ENCODE measurements at places on chromosomes 1 and 21.
A peak's percentile ranks its signal among the peaks of the same experiment; 100 is the strongest.

DNA sequence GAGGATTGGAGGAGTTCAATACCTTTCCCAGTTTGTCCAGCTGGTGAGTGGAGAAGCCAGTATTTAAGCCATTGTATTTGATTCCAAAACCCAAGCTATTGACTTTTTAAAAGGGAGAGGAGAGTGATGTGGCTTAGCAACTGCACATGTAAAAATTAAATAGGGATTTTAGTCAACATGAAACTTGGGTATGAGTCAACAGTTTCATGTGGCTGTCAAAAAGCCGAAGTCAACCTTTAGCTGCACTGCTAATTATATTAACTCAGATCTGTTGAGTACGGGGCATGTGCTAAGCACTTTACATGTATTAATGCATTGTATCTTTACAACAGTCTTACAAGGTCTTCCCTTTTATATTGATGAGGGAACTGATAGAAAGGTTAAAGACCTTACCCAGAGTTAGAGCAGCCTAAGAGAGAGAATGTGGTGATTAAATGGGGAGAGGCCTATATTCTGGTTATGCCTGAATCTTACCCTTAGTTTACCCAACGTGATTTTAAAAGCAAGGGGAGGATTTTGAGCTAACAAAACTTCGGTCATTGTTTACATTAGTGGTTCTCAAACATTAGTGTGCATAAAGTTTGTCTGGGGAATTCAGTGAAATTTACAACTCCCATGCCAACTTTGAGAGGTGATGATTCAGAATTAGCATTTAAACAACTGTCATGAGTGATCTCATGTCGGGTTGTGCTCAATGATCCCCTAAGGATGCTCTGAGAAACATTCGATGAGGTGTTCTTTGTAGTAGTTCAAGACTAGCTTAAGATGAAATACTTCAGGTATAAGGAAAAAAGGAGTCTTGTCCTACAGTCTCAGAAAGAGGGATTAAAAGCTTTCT is 6.9 kb upstream of the SLC35F3 start:
- DNase-seq: no peak

DNA sequence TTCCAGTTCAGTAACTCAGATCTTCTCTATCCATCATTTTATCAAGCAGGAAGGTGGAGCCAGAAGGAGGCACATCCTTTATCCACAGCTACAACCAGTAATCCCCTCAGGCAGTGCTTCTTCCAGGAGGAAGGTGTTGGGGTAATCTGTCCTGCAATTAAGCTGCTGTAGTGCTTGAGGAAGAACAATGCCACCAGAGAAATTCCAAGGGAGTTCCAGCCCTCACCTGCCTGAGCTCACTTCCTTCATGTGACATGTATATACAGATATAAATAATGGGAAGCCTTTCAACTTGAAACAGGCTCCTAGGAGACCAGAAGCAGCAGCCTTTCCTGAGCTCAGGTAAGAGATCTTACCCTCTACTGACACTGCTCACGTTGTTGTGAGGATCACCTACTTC is 2.2 kb upstream of the IL20 start:
- no peak for DNase-seq

DNA sequence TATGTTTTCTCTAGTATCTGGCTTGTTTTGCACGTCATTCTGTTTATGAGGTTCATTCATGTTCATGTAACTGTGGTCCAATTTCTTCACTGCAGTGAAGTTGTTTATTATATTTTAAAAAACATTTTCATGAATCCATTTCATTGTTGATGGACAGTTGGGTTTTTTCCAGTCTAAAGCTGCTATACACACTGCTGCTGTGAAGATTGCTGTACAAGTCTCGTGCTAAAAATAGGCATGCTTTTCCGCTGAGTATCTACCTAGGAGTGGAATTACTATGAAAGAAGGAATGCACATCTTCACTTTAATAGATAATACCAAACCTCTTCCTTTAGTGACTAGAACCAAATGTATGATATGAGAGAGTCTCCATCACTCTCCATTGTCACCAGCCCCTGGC is 49.0 kb upstream of the ETS2 start:
- DNase-seq: no peak

GRCh38 chr1:234605983-234606783 is 3.8 kb downstream of the IRF2BP2 start:
- peak; percentile 71 for DNase-seq

- no peak for DNase-seq
These were observed 72.4 kb upstream of the KCND3 start for GRCh38 chr1:112061901-112062320.

GRCh38 chr1:37482796-37483744 is 8.7 kb downstream of the ZC3H12A start:
- DNase-seq: no peak

Measured in AML-193 (cell line).